Activated T-cell treated with anti-CD3 and anti-CD28 coated beads for 4 hours (primary cell): ENCODE measurements at places on chromosomes 12 and 14.

- DNase-seq = no peak
These were observed 133.8 kb upstream of the TBX3 start for GRCh38 chr12:114817571-114818425.

- no peak for DNase-seq
These were observed 1.3 kb downstream of the GLI1 start for GRCh38 chr12:57460841-57461275.

DNA sequence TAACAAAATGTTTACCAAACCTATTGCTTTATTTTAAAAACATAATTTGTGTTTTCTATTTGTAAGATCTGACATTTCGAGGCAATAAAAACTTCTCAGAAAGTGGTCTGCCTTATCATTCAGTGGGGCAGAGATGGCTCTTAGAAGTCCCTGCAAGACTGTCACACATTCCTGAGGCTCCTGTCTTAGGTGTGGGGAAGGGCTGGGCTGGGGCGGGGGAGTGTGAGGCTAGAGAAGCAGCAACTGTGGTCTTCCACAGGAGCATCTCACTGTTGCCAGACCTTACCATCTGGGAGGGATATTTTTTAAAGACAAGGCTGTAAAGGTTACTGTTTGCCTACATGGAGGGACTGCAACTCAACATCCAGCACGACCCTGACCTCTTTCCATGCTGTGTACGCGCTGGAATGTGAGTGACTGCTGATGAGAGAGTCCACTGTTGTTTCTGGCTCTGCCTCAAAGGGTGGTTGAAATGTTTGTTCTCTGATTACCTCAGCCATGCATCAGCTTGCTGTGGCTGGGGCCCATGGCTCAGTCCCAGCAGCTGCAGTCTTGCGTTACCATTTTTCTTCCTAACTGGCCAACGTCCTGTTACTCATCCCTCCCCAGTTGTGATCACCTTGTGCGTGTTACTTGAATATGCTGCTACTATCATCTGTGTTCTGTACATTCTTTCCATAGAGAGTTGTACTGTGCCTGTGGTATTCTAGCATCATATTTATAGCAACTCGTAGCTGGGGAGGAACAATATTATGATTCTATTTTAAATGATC, 12.4 kb downstream of the ERG28 start:
- DNase-seq = no peak

DNA sequence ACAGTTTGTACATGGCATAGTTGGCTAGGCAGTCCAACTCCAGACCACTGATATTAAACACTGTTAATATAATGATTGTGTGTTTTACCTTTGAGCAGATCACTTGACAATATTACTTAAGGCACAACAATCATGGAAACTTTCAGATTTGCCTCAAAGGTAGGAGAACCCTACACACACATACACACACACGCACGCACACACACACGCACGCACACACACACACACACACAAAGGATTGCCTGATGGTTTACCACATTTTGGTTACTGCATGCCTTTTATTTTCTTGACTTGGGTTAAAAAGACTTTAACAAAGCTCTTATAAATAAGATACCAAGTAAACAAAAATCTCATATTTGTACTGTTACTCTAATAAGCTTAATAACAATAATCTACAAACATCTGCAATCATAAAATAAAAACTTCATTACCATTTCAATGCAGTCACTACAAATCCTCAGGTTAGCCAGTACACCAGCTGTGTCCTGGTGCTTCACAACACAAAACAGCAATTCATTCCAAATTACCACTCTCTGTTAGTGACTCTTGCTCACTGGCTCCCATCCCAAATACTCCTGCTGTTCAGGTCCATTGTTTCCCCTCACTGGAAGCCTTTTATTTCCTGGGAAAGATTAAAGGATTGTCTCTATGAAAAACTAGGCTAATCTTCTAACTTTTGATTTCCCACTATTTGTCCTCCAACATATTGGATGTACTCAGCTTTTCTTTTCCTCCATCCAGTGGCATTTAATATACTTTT, 175.2 kb upstream of the ATP2B1 start:
- DNase-seq = no peak

DNA sequence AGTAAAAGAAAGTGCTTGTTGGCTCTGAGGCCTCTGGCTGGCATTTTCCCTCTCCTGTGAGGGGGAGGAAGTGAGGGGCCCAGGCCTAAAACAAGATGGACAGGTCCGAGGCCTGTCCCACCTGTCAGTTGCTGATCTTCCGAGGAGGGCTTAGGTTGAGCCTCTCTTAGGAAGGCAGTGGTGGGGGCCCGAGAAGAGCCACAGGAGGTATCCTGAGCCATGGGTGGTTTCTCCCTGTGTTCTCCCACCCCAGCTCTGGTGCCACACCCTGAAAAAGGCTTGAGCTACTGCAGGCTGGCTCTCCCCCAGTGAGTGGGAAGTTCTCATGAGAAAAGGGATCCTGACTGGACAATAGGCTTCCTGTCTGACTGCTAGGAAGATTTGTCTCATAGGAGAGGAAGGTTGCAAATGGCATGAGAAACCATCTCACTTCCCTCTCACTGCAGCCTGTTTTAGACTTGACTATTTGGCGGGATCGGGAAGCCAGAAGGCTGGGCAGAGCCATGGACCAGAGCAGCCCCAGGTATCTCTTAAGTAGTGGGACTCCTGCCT, 72.1 kb upstream of the SRSF5 start:
- DNase-seq = no peak

GRCh38 chr12:104723895-104724294, 234.2 kb downstream of the SLC41A2 start:
- no peak for DNase-seq

DNA sequence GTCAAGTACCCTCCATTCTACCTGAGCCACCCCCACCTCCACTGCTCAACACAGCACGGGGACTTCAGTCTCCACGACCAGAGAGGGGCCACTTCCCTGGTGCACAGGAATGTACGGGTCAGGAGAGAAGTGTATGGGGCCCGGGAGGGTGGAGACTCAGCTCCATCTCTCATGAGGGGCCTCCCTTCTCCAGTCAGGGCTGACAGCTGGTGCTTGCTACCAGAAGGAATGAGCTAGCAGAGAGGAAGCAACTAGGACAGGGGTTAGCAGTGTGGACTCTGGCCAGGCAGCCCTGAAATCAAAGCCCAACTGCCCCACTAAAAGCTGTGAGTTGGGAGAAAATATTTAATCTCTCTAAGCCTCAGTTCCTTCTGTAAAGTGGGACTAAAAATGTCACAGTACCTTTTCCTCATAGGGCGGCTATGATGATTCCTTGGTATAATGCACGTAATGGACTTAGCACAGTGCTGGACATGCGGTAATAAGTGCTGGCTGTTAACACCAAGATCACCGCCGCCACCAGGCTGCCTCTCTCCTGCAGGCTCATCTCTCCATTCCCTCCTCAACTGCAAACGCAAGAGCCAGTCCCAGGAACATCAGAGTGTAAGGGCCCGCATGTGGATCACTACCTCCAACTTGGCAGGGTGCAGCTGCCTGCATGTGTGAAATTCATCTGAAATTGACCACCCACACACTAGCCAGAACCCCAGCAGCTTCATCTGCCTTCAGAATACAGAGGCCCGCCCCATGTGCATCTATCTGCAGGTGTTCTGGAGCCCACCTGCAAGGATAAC, 14.6 kb downstream of the ACTN1 start:
- DNase-seq = no peak

DNA sequence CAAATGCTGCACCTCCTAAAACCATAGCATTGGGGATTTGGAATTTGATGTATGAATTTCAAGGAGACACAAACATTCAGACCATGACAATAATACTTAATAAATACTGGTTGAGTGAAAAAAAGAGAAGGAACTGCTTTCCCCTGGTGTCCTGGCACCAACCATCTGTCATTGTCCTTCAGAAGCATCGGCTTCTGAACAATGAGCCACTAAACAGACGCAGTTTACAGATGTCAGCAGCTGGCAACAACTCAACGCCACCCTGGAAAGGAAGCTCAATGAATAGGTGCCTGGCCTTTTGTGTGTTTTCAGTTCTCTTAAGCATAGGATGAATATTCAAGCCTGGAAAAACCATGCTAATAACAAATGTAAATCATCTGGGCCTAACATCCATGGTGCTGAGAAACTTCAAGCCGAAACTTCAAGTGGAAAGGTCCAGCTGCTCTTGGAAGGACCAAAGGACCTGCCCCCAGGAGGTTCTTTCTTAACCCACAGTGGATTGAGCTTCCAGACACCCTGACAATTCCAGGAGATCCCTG, 101.3 kb downstream of the WIF1 start:
- DNase-seq = no peak

- no peak for DNase-seq
These were observed 1.1 kb downstream of the LRP6 start for GRCh38 chr12:12265571-12266388.

DNA sequence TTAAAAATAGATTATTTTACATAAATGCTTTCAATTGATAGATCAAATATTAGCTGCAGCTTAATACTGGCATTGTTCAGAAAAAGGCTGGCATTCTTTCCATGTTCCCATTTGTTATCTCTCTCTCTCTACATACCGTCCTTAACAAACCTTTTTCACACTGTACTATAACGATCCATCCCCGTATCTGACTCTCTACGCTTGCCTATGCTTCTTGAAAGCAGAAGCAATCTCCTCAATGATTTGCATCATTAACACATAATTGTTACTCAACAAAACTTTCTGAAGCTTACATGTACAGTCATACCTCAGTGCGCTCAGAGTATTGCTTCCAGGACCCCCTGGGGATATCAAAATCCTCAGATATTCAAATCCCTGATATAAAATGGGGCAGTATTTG, 89.7 kb downstream of the TMTC1 start:
- DNase-seq = no peak

- no peak for DNase-seq
These were observed 41.3 kb downstream of the KIF26A start for GRCh38 chr14:104179564-104180129.

DNA sequence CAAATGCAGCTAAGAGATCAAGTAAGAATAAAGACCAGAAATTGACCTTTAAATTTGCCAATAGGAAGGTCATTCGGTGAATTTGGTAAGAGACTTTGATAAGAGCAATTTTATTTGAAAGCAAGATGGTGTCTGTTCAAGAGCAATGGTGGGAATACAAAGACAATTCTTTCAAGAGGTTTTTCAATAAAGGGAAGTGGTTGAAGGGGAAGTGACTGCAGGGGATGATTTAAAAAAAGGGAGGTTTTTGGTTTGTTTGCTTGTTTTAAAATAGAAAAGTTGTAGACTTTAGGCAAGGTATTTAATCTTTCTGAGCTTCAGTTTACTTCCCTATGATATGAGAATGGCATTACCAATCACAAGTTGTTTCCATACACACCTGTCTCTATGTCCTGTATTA, 4.3 kb upstream of the APPL2 start:
- no peak for DNase-seq

GRCh38 chr12:20390846-20391245, 22.5 kb downstream of the PDE3A start:
- DNase-seq = no peak

GRCh38 chr12:59432057-59432456, 163.8 kb upstream of the SLC16A7 start:
- DNase-seq = no peak

DNA sequence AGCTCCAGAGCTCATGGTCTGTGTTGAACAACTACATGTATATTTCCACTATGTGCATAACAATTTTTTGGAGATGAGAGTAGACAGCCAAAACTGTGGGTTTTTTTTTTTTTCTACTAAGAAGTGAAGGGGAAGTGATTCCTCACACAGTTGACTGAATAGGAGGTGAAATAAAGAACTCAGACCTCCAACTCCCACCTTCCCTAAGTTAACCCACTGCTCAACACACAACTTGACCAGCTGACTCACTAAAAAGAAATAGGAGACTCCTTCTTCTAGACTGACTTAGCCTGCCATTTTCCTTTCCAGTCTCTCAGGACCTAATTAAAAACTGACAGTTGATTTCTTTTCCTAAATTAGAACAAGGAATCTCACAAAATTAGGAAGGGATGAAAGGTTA, 1.7 kb downstream of the M6PR start:
- no peak for DNase-seq

- peak; percentile 54 for DNase-seq
These were observed 747 bp downstream of the IRF2BPL start for GRCh38 chr14:77027538-77028383.

GRCh38 chr14:88985654-88986053, 161.2 kb downstream of the TTC8 start:
- no peak for DNase-seq

- DNase-seq = no peak
These were observed 54.5 kb upstream of the MMP17 start for GRCh38 chr12:131773582-131774221.

- no peak for DNase-seq
These were observed 117.1 kb downstream of the HMGA2 start for GRCh38 chr12:65941388-65941787.

- no peak for DNase-seq
These were observed 70.4 kb downstream of the TBK1 start for GRCh38 chr12:64522316-64522715.

GRCh38 chr14:104224506-104225277, 86.3 kb downstream of the KIF26A start:
- no peak for DNase-seq

DNA sequence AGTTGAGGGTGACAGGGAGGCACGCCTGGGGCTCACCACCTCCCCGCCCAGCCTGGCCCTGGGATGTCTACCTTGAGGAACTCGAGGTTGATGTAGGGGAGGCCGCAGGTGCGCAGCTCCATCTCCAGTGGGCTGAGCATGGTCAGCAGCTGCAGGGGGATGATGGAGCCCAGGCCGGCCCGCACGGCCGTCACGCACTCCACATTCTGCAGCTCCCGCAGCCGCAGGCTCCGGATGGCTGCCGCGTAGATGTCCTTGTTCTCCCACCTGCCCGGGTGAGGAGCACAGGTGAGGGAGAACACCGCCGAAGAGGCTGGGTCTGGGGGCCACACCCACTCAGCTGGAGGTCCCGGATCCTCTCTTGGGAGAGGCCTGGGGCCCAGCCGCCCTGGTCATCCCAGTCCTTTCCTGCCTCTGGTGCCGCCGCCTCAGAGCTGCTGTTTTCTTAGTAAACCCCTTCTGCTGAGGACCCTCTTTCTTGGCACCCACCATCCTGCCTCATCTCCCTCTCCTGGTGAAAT, 38.2 kb downstream of the TRAFD1 start:
- no peak for DNase-seq

DNA sequence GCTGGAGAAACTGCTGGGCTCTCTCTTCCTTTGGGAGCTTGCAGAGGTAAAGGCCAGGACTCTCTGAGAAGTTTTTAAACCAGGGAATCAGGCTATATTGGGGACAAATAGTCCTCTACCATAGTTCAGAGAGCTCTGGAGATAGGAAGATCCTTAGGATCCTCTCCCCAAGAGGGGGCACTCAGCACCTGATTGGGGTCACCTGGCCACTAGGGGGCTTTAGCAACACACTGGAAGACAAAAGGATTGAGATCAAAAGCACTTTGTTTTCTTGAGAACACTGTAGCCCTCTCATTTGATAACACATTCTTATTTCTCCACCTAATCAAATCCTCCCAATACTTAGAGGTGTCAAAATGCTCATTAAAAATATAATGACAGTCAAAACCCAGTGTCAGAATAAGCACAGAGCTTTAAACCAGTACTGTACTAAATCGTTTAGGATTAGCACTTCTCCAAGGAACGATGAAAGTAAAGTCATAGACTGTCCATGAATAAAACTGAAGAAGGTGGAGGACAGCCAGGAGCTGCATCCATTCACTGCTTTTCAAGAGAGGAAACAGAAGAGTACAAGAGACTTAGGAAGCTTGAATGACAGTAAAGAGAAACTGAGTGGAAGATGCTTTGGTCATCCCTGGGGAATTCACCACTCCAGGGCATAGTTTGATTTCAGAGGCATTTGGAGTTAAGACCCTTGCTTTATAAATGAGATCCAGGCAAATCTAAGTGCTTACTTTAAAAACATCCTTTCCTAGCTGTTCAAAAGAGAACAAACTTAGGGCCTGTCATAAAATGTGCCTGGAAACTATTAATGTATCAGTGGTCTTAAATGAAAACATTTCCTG, 26.5 kb downstream of the BMP4 start:
- DNase-seq = no peak
